ENCODE measurements at places on chromosomes 4 and X.
A peak's percentile ranks its signal among the peaks of the same experiment; 100 is the strongest.

DNA sequence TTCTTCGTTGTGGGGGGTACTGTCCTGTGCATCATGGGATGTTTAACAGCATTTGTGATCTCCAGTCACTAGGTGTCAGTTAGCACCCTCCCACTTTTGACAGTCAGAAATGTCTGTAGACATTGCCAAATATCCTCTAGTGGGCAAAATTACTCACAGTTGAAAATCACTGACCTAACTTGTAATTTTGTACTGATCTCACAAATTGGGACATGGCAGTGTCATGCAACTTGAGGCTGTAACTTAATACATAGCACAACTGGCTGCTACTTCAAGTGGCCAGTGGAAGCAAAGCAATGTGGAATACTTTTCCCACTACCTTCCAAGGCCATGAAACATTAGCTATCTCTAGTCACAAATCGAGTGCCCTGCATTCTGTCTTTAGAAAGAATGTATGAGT lies 23.2 kb upstream of the TSPAN7 start:
- no peak for DNase-seq

GRCh38 chr4:38177035-38177546 lies 216.9 kb downstream of the PTTG2 start:
- DNase-seq, result no peak

GRCh38 chrX:35664833-35665232 lies 133.3 kb upstream of the MAGEB16 start:
- peak; percentile 9 for DNase-seq

DNA sequence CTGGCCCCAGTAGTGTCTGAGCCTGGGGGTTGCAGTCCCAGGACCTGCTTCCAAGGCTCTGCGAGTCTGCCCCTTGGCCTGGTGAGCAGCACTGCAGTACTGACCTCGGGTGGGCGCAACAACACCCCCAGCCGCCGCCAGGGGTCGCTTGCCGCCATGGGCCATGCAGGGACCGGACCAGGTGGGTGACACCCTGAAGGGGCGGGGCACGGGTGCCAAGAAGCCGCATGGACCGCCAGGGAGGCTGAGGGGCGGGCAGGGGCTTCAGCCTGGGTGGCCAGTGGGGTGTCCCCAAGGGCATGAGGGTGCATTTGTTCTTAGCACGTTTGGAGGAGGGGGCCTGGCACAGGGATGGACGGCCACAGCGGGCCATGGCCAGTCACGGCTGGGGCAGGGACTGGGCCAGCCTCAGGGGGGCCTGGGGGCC lies 25.0 kb downstream of the TACC3 start:
- DNase-seq, result peak; percentile 92

DNA sequence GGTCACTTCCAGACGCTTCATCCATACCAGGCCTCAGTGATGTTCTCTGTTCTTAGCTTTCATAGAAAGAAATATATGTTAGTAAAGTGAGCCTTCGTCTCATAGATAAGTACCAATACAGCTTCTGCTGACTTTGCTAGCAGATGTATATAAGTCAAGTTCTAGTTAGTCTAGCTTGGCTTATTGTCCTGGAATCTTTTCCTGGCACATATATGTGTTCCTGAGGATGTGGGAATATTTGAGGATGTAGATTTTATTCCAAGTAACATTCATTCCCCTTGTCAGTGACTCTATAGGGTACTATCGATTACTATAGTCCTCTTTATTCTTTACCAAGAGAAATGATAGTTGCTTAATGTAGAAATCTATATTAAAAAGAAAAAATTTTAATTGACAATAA lies 135.2 kb upstream of the FAM9C start:
- no peak for DNase-seq

DNA sequence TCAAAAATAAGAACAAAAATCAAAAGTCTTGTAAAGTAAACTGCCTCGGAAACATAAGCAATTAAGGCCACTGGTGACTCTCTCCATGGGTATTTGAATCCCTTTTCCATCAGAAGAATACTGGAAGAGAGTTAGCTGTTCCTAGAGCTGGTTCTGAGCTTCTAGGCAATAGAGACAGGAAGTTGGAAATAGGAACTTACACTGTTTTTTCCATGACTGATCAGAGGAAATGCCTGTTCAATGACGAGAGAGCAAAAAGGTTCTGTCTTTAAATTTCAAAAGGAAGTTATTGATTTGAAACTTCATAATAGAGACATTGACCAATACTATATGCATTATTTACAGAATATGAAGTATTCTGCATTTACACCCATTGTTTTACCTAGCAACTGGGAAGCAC lies 503.5 kb upstream of the ARX start:
- DNase-seq, result no peak

DNA sequence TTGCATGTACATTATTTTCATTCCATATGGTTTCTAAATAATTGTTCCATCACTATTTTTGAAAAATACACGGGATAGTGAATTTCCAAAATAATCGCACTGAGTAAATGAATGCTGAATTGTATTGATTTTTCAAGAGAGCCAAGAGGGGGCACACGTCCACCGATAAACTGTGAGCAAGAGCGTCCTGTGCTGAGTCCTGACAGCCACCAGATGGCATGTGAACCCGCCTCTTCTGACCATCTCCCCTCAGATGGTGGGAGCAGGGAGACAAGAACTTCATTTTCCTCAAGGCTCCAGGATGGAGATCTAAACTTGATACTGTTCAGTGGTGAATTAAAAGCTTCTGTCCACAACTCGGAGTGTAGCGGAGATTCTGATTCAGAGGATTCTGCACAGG lies 30.6 kb upstream of the IL9R start:
- DNase-seq, result peak; percentile 68

GRCh38 chrX:72080150-72080549 lies 51.6 kb downstream of the RTL5 start:
- no peak for DNase-seq

- no peak for DNase-seq
Measured at GRCh38 chr4:24601121-24601520, 16.8 kb upstream of the DHX15 start.

GRCh38 chr4:186979961-186980745 lies 256.5 kb upstream of the FAT1 start:
- no peak for DNase-seq
